Occipital lobe (tissue), 3 donors: ENCODE measurements at places on chromosomes 7 and 10.

GRCh38 chr10:86401588-86402282, 35.1 kb upstream of the GRID1 start:
- DNase-seq, result peak; percentile 36

- no peak for DNase-seq
These were observed 263.9 kb upstream of the FZD1 start for GRCh38 chr7:90999989-91000979.

GRCh38 chr10:11191678-11192077, 174.0 kb downstream of the CELF2 start:
- DNase-seq, result no peak

DNA sequence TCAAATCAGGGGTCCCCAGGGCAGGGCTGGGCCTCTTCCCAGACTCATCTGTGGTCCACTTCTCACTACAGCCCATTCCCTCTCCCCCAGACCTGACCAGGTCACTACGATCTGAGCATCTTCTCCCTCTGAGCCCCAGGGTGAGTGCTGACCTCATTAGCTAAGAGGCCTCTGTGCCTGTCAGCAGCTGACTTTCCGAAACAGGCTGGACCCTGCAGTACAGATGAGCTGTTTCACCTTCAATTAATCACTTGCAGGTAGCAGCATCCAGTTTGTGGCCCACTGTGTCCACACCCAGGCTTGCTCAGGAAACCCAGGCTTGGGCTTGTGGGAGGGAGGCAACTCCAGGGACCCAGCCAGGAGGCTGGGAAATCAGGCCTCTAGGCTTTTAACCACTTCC, 24.3 kb downstream of the SRRM3 start:
- no peak for DNase-seq

DNA sequence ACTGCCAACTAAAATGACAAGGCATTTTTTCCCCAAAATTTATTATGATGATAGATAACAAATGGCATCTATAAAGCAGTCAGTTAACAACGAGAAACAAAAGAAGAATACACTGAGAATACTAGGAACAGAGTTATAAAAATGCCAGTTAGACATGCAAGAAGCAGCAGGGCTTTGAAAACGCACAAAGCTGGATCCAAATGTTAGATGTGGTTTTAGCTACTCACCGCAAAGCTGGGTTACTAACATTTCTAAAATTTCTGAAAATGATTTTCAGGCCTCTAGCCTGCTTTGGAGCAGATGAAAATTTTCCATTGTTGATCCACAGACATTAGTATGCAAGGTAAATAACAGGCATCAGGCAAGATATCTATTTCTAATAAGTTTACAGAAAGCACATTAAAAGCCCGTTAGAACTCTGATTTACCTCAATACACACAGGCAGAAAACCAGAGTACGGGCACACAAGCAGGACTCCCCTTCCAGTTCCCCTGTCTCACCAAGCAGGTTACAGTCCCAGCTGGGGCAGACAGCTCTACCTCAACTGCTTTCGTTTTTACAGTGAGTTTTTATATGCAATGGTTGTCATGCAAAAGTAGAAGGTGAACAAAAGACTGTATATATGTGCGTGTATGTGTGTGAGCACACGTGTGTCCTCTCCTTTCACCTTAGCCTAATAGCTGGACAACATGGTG, 37.9 kb downstream of the GLI3 start:
- no peak for DNase-seq

DNA sequence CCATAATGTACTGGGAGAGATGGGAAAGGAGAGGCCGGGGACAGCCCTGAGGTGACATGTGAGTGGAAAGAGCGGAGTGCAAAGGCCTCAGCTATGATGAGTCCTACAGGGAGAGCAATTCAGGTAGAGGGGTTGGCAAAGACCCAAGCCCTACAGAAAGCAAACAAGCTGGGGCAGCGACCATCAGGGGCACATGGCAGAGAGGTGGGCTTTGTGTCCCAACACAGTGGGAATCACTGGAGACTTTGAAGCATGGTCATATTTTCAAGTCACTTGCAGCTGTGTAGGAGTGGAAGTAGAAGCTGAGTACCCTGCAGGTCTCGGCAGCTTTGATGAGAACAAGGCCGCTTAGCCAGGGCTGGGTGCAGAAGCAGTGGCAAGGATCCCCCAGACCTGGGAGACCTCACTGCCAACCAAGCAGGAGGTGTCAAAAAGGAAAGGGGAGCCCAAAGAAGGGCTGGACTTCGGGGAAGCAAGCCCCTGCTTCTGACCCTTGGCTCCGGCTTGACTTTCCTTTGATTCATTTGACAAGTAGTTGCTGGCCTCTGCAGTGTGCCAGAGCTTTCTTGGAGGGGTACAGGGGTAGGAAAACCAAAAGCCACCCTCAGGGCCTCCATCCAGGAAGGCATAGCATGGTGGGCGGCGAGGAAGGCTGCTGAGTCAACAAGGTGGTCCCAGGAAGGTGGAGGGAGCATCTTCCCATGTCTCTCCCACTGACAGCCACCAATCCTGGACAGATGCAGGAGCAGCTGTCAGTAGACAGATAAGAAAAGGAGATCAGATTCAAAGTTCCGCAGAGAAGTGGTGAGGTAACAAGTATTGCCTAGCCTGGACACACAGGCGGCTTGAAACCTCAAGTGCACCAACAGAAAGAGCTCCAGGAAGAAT, 1.9 kb upstream of the PGAM2 start:
- DNase-seq, result no peak

- DNase-seq, result no peak
These were observed 247.7 kb upstream of the PPP2R2D start for GRCh38 chr10:131653140-131653539.

GRCh38 chr10:22958338-22958737, 30.5 kb downstream of the ARMC3 start:
- DNase-seq, result no peak

DNA sequence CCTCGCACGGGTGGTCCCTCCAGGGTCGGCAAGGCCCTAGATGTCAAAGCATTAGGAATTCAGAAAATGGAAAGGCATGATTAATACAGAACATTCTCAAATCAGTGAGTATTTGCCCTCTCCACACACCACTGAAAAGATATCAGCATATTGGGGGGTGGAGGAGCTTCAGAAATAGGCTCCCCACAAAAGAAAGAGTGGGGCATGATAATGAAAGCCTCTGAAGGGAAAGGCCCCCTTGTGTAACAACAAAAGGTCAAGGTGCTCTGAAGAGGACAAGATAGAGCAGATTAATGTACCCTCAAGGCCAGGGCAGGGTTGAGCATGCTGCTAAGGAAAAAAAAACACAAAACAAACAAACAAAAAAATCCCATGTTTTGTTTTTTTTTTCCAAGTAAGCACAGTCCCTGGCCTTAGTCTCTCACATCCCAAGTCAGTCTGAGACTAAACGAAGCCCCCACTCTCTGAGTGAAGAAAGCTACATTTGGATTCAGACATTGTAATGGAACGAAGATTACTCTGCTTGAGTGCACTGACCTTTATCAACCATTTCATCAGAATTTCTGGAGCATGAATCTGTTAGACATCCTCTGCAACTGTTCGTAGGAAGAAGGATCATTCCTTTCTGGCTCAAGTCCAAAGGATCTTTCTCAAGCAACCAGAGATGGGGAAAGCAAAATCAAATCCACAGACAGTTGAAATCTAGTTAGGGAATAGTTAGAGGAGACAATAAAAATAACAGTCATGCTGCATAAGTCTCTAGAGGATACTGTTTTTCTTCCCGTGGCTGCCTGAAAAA, 27.4 kb upstream of the DGKI start:
- no peak for DNase-seq

- DNase-seq, result no peak
These were observed 79.2 kb downstream of the HGF start for GRCh38 chr7:81690688-81691087.

GRCh38 chr7:78704504-78704903, 749.0 kb downstream of the MAGI2 start:
- no peak for DNase-seq

DNA sequence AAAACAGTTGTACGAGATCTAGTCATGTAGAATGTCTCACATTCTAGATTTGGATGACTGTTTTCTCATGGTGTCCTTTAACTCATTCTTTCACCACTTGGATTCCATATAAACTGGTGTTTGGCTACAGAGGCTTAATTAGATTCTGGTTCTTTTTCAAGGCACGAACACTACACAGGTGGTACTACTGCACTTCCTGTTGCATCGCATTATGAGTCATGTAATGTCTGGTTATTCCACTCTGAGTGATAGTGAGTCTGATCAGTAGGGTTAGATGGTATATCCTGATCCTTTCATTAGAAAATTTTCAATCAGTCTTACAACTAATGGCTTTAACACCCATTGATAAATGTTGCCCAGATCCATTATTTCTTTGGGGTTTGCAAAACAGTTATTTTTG, 11.2 kb upstream of the AKAP9 start:
- no peak for DNase-seq

DNA sequence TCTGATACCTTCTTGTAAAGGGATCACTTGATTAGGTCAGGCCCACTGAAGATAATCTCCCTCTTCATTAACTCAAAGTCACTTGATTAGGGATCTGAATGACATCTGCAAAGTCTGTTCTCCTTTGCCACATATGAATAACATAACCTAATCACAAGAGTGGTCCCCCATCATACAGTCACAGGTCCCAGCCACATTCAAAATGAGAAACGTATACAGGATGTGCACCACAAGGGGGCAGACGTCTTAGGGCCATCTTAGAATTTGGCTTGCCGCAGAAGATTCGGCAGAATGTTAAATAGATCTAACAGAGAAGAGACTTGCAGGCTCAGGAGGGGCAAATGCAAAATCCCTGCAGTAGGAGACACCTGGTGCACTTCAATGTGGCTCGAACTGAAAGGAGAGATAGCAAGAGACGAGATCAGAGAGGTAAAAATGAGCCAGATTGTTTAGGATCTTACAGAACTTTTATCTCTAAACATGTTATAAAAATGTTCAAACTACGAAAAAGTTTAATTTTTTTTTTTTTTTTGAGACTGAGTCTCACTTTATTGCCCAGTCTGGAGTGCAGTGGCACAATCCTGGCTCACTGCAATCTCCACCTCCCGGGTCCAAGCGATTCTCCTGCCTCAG, 10.4 kb upstream of the SMC3 start:
- DNase-seq, result no peak

DNA sequence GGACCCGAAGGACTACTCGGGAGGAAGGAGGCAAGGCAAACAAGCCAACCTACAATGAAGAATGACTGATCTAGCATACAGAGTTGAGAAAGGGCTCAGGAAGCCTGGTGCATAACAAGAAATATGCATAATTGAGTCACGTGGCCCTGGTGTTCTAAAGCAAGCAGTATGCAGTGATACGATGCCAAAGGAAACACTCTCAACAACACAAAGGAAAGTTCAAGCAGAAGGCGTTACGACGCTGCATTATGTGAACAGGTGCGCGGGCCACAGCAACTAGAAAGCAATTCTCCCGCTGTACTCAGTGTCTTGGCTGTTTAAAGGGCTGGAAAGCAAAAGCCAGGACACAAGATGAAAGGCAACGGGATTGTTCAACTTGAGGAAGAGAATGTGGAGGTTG, 100.8 kb downstream of the PRTFDC1 start:
- DNase-seq, result no peak

DNA sequence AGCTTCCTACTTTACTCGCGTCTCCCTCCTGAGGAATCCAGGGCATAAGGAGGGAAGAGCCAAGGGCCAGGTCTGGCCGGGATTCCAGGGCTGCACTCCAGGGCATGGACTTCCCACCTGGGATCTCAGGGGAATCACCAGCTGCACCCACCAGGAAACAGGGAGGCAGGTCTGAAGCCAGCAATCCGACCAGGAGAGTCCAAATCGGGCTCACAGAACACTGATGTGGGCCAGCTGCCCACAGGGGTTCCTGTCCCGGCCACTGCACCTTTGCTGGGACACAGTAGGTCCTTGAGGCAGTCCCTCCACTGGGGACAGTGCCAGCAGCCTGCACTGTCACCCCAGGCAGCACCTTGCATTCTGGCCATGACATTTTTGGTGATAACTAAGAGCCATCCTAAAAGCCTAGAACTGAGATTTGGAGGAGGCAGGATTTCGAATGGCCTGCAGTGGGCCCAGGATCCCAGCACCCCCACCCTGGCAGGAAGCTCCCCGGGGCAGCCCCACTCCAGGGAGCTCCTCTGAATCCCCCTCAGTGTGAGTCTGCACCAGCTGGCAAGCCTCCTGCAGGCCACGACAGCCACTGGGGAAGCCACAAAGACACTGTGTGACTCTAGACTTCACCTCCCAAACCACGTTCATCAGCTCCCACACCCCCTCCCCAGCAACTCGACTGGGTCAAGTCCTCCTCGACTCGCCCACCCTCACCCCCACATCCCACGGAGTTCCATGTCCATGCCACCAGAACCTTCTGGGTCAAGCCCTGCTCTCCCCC, 71.5 kb upstream of the PPP2R2D start:
- no peak for DNase-seq

GRCh38 chr7:33118383-33118782, 9.2 kb upstream of the RP9 start:
- no peak for DNase-seq

- no peak for DNase-seq
These were observed 841.5 kb downstream of the ANKRD7 start for GRCh38 chr7:119065966-119066365.

- no peak for DNase-seq
These were observed 228.8 kb upstream of the KIAA1217 start for GRCh38 chr10:23980094-23980493.

DNA sequence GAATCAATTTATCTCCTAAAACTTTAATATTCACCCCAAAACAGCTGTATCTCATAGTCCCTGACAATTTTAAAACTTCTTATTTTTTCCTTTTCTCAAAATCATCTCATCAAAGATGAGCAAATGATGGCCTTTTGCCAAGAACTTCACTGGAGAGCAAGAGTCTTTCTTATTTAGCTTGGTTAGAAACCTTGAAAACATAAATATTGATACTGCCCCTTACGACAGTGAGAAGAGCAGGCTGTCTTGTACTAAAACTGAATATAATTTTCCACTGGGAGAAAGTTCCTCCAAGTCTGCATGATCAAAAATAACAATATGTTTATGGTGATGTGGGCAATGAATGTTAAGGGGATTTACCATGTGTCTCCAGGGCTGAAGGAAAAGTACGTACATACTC, 109.0 kb downstream of the COL28A1 start:
- DNase-seq, result no peak

- DNase-seq, result no peak
These were observed 8.3 kb downstream of the PI4K2A start for GRCh38 chr10:97648562-97649404.

DNA sequence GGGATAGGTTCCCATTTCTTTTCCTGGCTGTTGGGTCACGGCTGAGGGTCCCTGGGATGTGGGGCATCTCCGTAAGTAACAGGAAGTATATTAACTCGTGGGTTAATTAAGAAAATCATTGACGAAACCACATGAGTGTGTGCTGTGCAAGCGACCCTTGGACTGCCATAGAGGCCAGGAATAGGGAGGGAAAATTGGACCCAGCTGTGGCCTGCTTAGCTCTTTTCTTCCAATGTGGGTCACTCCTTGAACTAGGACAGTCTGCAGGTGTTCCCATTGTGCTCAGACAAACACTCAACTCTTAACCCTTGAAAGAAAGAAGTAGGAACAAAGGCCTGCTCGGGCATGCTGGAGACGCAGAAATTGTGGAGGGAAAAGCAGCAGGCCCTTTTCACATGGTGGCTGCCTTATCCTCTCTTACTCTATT, 25.6 kb upstream of the PLEKHA1 start:
- no peak for DNase-seq
